ENCODE measurements at places on chromosomes 6 and 20.
A peak's percentile ranks its signal among the peaks of the same experiment; 100 is the strongest.

- DNase-seq, result no peak
Observed at GRCh38 chr6:52573295-52573694, 3.6 kb downstream of the TRAM2 start.

GRCh38 chr6:33008944-33009861 is at the start of gene HLA-DOA:
Gene HLA-DOA (minus strand): TSS chr6:33009591.
- DNase-seq, result peak; percentile 66

DNA sequence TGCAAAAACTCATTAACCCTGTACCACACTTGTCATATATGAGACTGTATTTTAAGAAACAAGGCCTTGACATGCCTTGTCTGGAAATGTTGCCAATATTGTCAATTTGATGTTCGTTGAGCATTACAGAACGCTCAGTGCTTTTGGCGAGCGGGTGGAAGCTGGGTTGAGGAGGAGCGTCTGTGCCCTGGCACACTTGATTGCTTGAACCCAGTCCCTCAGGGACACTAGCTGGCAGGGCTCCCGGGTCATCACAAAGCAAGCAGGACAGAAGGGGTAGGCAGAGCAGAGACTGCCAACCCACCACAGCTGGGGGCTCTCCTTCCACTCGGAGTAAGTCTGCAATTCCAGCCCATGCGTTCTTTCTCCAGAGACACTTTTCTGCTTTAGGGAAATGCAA is 286.3 kb downstream of the KHDC1L start:
- DNase-seq, result no peak

DNA sequence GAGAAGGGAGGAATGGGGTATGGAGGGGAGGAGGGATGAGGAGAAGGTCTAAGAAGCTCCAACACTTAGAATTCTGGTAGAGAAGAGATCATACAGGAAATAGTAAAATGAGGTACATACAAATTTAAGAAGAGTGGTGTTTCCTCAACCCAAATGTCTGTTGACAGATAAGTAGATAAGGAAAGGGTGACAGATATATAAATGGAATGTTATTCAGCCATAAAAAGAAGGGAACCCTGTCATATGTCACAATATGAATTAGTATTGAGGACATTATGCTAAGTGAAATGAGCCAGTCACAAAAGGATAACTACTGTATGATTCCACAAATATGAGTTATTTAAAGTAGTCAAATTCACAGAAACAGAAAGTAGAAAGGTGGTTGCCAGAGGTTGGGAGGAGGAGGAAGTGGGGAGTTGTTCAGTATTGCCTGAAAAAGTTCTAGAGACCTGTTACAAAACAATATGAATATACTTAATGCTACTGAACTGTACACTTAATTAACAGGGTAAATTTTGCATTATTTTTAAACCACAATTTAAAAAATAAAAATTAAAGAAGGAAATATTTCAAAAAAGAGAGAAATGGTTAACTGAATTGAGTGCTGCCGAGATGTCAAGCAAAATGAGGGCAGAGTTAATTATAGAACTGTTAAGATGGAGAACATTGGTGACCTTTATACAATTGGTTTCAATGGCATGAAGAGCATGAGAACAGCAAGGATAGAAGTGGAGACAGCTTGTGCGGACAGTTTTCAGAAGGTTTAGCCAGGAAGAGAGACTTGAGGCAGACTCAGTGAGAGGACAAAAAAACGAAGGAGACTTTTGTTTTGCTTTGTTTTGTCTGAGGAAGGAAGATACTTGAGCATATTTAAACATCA is 47.6 kb upstream of the ADGRF4 start:
- DNase-seq, result no peak

GRCh38 chr20:63592661-63593060 is 18.6 kb upstream of the HELZ2 start:
- DNase-seq, result no peak

DNA sequence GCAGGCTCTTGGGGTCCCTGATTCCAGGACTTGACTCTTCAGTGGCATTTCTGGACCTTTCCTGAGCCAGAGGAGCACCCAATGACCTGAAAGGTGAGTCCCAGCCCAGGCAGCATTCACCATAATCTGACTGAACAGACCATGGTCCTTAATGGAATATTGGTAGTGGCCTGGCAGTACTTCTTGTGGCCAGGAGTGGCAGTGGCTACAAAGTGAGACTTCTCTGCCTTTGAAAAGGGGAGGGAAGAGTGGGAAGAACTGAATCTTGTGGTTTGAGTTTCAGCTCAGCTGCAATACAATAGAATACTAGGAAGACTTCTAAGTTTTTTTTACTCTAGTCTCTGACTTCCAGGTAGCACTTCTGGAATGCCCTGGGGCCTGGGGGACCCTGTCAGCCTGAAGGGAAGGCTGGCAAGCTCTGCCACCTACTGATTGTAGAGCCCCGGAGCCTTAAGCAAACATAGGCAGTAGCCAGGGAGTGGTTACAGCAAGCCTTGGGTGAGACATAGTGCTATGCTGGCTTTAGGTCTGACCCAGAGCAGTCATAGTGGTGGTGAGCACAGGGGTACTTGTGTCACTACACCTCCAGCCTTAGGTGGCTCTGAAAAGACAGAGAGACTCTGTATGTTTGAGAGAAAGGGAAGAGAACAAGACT is 674.2 kb upstream of the MANEA start:
- DNase-seq, result no peak

GRCh38 chr6:70312165-70312745 is 9.4 kb upstream of the COL9A1 start:
- peak; percentile 20 for DNase-seq

GRCh38 chr6:123802351-123802696 is 1.3 kb upstream of the NKAIN2 start:
- DNase-seq, result no peak

DNA sequence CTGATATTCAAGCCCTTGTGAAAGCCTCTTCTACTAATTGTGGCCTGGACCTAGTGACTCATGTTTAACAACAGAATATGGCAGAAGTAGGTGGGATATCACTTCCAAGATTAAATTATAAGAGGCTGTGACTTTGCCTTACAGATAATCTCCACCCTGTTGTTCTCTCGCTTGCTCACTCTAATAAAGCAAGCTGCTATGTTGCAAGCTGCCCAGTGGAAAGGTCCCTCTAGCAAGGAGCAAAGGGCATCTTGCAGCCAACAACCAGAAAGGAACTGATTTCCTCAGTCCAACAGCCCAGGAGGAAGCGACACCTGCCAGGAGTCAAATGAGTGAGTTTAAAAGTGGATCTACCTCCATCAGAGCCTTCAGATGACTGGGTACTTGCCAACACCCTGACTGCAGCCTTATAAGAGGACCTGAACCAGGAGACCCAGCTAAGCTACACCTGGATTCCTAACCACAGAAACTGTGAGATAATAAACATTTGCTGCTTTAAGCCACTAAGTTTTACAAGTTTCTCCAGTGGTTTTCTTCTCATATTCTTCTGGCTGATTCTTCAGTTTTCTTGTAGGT is 112.6 kb downstream of the FRK start:
- no peak for DNase-seq

- DNase-seq, result no peak
Observed at GRCh38 chr20:64150756-64151632, 13.3 kb upstream of the MYT1 start.

- DNase-seq, result no peak
Observed at GRCh38 chr6:101747716-101748115, 354.2 kb downstream of the GRIK2 start.

DNA sequence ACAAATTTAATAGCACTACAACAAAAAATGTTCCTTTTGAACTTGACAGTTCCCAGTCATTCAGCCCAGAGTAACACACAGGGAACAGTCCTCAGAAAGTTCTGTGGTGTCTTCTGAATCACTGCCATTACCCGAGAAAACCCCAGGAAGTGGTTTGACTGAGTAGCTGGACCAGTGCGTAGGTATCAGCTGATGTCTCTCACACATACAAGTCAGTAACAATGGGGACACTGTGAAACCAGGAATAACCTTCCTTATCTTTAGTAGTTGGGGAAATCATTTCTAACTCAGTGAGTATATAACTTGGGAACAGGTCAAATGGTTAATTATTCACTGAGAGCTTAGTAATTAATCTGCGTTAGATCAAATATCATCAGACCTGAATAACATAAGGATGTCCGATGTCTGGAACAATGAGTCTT is 73.1 kb downstream of the HIVEP2 start:
- peak; percentile 86 for DNase-seq

GRCh38 chr6:123658848-123659247 is 22.1 kb upstream of the TRDN start:
- no peak for DNase-seq

Data from activated CD4-positive, alpha-beta T cell treated with anti-CD3 and anti-CD28 coated beads, Interleukin-2, Interleukin-4, amounts not matched to agents 100 ng/mL and 50 ng/mL, durations not matched to agents 16 hours and 8 hours (primary cell).